ENCODE measurements at places on chromosomes 2 and 18.

- DNase-seq = no peak
Measured at GRCh38 chr2:109533823-109534222, 79.9 kb downstream of the SEPTIN10 start.

DNA sequence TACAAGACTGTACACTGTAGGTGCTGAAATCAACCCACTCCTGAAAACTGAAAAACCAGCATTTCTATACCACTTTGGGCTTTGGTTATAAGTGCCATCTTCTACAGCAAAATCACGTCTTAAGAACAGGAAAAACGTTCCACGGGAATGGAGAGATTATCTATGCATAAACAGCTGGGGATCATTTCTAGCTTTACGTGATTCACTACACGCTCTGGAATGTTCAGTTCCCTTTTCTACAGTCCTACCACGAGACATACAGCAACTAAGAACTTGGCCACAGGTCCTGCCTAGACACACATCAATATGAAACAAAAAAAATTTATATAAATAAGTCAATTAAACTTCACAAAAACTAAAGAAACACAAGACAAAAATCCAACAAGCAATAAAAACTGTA lies 3.6 kb downstream of the CXCR4 start:
- DNase-seq = no peak

GRCh38 chr2:96523659-96524481 lies 12.7 kb upstream of the ARID5A start:
- DNase-seq = no peak

DNA sequence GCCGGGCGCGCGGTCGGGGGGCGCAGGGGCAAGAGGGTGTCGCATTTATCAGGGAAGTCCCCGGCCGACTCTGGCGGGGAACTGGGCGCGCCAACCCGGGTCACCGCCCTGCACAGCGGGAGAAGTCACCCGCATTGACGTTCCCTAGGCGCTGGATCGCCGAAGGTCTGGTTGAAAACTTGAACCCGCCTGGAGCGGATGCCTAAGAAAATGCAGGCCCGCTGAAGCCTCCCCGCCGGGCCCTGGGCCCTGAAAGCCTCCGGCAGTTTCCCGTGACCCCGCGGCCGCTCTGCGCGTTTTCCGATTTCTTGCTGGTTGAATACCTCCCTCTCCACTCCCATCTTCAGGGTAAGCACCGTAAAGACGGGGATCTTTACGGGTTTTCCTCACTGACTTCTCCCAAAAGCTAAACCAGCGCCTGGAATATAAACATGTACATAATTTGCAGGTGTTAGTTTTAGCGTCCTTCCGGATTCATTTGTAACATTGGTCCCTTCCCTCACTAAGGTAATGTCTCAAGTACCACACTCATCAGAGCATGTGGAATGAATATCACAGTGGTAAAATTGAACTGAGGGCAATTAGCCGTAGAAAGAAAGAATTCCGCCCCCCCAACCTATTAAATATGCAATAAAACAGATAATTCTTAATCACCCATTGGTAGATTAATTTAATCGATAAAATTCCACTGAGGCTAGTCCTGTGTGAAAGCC lies 675 bp upstream of the SPIRE1 start:
- no peak for DNase-seq

DNA sequence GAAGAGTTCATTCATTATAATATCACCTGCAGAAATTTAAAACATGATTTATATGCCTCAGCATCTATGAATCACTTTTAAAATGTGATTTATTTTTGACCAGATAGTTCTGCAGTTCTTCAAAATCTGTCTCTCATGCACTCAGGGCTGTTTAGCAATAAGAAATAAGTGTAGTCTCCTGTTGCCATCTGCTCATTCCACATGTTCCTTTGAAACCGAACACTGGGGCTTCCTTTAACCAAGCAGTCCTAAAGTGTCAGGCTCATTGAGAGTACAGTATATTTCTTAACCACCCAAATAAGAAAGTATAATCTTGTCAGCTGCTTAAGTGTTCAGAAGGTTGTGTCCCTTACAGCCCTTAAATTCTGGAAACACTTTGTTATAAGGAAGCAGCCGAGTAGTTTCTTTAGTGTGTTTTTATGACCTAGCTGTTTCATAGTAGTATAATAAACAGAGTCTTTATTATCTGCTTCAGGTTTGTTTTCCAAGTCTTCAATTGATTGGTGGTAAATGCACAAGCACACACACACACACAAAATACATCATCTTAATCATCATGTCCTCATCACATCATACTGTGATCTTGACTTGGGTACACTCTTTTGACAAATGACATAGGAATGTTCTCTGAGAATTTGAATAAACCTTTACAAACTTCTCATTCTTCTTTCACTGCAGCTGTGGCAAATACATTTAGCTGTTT lies 10.4 kb downstream of the WDR7 start:
- no peak for DNase-seq

- no peak for DNase-seq
Measured at GRCh38 chr2:160245614-160246155, 45.6 kb upstream of the ITGB6 start.

DNA sequence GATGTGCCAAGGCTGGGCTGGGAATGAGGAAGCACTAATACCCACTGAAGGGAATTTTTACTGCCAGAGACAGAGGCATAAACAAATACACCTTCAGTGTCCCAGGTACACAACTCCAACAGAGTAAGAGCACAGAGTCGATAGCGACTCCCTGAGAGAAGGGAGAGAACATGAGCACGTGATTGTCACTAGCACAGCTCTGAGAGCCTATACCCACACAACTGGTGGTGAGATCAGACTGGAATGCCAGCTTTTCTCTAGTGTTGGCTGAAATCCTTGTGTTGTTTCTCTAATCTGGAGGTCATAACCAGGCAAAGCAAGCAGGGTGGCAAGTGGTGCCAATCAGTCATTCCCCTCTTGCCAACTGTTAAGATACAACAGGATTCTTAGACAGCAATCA lies 377.2 kb downstream of the CNTNAP5 start:
- DNase-seq = no peak

GRCh38 chr2:185785156-185785555 lies 46.6 kb downstream of the FSIP2 start:
- no peak for DNase-seq

GRCh38 chr2:223052548-223053483 lies 826 bp downstream of the KCNE4 start:
- DNase-seq = no peak

DNA sequence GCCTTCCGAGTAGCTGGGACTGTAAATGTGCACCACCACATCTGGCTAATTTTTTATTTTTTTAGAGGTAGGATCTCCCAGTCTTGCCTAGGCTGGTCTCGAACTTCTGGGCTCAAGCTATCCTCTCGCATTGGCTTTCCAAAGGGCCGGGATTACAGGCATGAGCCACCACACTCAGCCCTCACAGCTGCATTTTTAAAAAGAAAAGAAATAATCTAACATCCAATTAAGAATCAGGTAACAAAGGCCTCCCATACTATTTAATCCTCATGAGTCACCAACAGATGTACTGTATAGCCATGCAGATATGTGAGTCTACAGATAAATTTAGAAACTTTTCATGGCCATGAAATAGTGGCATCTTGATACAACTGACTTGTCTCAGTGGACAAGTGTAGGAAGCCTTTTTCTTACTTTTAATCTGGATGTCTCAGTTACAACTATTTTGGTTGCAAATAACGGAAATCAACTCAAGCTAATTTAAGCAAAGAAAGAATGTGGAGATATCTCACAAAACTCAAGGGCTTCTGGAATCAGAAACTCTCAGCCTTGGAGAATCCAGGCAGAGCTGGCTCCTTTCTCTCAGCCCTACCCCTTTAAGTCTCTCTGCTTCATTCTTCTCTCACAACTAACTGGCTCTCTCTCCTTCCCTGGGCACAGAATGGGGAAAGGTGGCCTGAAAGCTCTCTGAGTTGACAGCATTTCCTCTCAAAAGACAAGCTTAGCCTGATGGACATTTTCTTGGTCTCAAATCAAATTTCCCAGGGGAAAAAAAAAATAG lies 12.8 kb upstream of the PPM1B start:
- no peak for DNase-seq

GRCh38 chr2:241595600-241596140 lies 37.1 kb downstream of the BOK start:
- DNase-seq = no peak

- no peak for DNase-seq
Measured at GRCh38 chr2:65706411-65706810, 274.0 kb upstream of the SPRED2 start.

GRCh38 chr18:40031435-40031834 lies 1923.6 kb upstream of the PIK3C3 start:
- DNase-seq = no peak

GRCh38 chr2:30113617-30114293 lies 33.1 kb upstream of the YPEL5 start:
- DNase-seq = no peak

DNA sequence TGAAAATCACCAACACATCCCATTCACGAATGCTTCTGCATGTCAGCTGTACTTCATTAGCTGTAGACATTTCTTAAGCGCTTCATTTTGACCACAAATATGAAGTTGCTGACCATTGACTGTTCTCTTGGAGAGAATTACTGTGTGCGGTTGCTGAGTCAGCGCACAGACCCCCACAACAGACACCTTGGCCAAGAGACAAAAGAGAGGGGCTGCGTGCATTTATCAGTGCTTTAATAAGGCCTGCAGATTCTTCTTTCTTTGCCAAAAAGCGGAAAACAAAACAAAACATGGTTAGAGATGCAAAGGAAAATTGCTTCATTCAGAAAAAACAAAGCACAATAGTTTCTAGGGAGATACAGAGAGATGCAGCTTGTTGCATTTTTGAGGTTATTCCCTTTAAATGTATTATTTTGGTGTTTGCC lies 174.7 kb downstream of the ACKR3 start:
- no peak for DNase-seq

DNA sequence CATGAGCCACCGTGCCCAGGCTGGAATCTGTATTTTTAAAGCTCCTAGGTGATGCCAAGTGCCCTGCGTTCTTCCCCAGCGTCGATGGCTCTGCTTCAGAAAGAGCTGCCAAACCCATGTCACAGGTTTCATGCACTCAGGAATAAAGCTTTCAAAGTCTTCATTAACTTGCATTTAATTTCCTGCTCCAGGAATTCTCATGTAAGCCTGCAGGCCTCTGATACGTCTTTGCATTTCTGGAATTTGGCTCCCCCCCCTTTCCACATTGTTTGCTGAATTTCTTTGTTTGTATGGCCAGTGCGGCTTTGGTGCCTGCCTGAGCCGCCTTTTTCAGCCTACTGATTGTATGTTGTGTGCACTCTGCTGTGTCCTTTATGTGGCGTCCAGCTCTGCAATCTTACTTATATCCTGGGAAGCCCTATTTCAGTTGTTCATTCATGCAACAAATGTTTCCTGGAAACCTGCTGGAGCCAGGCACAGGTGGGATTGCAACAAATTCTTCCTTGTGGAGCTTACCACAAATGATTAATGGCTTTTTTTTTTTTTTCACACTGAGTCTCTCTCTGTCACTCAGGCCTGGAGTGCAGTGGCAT lies 17.9 kb upstream of the OTOF start:
- DNase-seq = no peak

GRCh38 chr2:152582081-152582480 lies 135.2 kb downstream of the PRPF40A start:
- peak; percentile 58 for DNase-seq

GRCh38 chr2:32425719-32426141 lies 68.9 kb downstream of the BIRC6 start:
- no peak for DNase-seq

DNA sequence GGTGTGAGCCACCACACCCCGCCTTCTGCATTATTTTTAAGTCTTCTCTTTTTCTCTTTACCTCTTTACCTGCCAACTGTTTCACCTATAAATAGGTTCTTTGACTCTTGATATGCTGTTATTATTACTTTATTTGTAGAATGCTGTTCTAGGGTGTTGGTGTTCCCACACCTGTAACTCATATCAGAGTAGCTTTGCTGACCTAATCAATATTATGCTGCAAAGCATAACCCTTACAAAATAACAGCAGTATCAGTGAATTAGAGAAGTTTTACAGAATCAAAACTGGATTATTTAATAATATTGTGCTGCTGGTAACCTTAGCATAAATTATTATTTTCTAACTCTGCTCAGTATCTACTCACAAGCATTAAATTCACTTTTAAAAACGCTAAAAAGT lies 161.5 kb downstream of the FIGN start:
- DNase-seq = no peak

- DNase-seq = no peak
Measured at GRCh38 chr2:176164611-176165369, 7.7 kb downstream of the HOXD3 start.

- peak; percentile 67 for DNase-seq
Measured at GRCh38 chr2:231104115-231104713, 20.6 kb downstream of the HTR2B start.

DNA sequence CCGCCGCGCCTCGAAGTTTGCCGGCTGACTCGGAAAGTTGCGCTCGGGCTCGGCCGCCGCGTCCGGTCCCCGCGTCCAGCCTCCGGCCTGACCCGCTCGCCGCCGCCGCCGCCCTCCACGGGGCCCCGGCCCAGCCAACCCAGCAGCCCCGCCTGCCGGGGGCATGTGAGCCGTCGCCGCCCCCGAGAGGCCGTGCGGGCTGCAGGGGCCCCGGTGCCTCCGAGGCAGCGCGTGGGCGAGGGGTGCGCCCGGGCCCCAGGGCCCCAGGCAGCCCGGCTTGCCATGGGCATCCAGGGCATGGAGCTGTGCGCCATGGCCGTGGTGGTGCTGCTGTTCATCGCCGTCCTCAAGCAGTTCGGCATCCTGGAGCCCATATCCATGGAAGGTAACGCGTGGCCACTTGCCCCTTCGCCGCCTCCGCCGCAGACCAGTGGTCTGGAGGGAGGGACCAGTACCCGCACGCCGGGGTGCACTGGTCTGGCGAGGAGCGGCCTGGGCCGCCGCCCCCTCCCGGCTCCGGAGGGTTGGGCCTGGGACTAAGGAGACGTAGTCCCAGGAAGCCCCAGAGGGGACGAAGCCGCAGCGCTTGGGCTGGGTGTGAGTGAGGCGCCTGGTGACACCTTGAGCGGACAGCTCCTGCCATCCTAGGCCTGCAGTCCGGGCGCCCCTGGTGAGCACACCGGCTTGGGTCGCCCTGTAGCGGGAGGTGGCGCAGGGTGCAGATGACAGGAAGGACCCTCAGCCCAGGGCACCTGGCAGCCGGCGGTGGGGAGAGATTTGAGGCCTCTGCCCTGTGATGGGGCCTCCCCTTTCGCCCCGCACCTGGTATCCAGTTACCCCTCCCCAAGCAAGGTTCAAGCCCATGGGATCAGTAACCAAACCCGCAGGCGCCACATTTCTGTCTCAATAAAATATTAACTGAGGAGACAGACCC lies 49.9 kb downstream of the KCNIP3 start:
- no peak for DNase-seq

DNA sequence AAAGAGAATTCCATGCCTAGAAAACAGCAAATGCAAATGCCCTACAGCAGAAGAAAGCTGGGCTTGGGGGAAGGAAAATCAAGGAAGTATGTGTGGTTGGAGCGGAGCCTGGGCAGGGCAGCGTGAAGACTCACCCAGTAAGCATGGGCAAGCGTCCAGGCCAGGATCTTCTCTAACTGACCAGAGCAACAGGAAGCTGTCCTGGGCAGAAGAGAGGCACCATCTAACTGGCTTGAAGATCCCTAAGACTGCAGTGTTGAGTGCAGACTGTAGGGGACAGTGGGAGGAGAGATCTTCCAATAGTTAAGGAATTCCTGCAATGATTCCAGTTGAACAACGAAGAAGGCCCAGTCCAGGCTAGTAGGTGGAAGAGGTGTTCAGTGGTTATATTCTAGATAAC lies 57.9 kb downstream of the NXPH2 start:
- DNase-seq = no peak

All from hematopoietic multipotent progenitor cell treated with erythropoietin and hydrocortisone succinate and interleukin-3 and kit ligand, for 17 days (in vitro differentiated cells).